ENCODE measurements at places on chromosomes 6 and 20.

DNA sequence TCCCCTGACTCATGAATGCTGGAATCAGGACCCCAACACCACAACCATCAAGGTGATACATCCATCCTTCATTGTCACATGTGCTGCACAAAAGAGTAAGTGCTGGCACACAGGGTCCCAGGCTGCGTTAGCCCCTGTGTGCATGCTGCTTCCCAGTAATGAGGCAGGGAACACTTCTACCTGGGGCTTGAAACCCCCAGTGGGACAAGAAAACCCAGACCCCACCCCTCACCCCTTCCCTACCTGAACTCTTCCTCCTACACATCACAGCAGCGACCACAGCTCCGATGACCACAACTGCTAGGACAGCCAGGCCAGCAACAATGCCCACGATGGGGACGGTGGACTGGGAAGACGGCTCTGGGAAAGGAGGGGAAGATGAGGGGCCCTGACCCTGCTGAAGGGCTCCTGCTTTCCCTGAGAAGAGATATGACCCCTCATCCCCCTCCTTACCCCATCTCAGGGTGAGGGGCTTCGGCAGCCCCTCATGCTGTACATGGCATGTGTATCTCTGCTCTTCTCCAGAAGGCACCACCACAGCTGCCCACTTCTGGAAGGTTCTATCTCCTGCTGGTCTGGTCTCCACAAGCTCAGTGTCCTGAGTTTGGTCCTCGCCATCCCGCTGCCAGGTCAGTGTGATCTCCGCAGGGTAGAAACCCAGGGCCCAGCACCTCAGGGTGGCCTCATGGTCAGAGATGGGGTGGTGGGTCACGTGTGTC lies 2.0 kb downstream of the HLA-B start:
- no peak for DNase-seq

DNA sequence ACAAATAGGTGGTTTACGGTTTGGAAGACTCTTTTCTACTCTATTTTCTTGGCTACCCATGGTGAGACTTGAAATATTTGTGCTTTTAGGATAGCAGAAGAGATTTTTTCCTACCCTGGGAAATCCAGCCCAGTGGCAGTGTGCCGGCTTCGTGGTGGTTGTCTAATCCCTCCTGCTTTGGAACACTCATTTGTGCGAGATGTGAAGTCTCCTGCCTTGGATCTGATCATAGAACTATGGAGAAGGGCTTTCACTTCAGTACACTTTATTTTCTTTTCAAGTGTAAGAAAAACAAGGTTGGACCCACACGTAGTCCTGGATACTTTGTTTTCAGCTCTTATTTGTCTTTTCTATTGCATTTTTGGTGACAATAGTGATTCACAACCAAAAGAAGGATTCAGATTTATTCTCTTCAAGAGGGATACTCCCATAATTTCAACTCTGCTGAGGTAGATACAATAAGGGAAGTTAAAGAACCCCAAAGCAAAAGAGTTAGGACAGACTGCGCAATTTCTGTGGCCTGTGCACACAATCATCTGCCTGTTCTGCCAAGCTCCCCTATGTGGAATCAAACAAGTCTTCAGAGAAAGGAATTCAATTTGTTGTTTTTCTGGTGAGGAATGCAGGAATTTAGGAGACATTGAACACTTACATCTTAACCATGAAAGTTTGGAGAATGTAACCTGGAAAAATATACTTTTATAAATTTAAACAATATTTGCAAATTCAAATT lies 413.2 kb downstream of the GJA1 start:
- DNase-seq, result no peak

DNA sequence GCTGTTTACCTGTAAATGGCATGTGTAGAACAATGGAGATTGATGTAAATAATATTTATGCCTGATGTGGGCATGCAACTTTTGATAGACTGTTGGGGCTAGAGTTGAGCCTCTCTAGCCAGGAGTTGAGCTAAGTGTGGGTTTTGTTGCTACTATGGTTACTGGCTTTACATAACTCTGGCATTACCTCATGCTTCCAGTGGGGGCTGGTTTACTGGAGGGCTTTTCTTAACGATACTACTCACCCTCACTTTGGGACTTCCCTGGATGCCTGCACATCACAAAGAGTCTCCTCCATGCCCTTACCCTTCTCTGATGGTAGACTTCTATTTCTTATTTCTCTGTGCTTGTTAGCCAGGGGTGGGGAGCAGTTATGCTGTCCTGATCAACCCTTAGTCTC lies 524.6 kb upstream of the CDH4 start:
- DNase-seq, result no peak

- DNase-seq, result no peak
These were observed 75.2 kb upstream of the CITED2 start for GRCh38 chr6:139449611-139450000.

DNA sequence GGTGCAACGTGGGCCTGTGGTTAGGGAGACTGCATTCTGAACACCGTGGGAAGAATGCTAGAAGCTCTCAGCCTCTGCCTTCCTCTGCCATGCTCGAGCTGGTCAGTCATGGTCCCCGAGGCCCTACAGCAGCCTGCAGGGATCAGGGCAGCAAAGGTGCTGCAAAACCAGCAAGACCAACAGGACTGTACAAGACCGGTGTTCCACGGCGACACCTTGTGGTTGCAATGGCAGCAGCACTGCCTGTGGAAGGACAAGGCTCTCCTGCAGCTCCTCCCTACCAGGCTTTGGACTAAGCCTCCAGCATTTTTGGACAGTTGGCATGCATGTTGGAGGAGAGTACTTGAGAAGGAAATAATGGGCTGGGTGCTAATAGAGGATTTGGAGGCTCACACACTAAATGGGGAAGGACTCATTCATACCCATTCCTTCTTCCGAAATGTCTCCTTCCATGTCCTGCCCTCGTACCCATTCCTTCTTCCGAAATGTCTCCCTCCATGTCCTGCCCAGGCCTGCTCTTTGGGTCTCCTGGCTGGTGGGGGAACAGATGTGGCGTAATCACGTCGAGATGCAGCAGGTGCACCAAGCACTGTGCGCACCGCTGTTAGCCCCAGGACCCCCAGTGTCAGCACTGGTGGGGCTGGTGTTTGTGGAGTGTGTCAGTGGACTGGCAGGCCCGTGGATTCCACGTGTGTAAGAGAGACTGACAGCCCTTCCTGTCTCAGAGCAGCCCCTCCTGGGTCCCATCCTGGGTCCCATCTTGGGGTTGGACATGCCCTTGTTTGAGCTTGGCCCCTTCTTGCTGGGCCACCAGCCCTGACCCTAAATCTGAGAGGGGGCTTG lies 18.6 kb upstream of the MYT1 start:
- no peak for DNase-seq

- DNase-seq, result no peak
These were observed 89.2 kb downstream of the RAMACL start for GRCh38 chr6:166497087-166497899.

DNA sequence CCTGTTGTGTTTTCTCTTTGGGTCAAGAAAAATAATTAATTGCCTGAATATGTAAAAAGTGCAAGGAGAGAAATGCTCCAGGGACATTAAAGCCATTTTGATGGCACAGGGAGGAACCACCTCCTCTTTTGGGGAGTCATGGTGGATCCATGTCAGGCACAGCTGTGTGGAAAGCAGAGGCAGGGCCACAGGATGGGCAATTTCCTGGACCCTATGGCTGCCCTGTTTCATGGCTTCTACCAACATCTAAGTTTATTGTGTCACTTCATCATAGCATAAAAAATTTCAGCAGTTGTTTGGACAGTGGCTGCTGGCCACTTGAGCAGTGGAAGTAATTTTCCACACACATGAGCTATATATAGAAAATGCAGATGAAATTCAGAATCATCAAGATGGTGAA lies 238.2 kb downstream of the SYNE1 start:
- DNase-seq, result no peak

DNA sequence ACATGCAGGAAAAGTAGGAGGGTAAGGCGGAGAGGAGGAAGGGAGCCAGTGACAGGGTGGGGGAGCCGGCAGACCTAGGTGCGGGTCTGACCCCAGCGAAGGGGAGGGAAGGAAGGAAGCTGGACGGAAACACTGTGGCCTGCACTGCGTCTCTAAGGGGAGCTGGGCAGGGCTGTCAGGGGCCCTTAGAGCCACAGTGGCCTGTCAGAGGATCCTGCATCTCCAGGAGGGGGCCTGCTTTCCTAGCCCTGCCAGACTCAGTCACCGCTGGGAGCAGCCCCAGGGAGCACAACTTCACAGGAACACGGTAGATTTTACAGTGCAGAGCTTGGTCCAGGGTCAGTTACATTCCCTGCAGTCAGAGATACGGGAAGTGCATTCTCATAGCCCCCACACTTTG lies 118.2 kb downstream of the PACRG start:
- no peak for DNase-seq

- DNase-seq, result no peak
These were observed 234.5 kb downstream of the LRFN2 start for GRCh38 chr6:40352527-40353170.

GRCh38 chr6:15290962-15291704 lies 45.3 kb downstream of the JARID2 start:
- DNase-seq, result no peak

- no peak for DNase-seq
These were observed 72.8 kb upstream of the ADTRP start for GRCh38 chr6:11851387-11851786.

GRCh38 chr20:46423342-46423741 lies 16.9 kb upstream of the ELMO2 start:
- DNase-seq, result no peak

DNA sequence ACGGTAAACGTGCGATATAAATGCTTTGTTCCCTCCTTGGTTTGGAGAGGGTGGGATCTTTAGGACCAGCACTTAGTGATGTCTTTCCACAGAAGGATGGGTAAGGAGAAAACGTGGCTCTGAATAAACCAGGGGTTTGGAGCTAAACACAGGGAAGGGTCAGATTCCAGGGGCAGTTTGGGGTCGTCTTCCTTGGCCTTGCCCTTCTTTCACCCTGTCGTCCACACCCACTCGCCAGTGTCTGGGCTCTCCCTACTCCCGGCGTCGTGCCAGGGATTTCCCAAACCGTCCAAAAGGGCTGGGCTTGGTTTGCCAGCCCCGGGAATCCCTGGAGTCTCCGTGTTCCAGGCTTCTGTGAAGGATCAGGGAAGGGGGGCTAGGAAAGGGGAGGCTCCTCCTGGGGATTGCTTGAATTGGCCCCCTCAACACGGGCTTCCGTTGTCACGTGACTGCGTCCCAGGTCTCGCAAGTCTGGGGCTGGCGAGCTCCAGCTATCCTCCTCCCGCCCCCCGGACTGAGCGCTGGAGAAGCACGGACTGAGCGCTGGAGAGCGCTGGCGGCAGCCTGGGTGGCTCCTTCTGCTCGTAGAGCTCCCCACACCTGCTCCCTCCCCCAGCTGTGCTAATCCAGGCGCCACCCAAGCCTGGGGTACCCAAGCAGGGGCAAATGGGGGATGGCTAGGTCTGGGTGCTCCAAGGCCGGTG lies 9.4 kb upstream of the ARMC12 start:
- no peak for DNase-seq

GRCh38 chr6:166645896-166646295 lies 18.8 kb upstream of the RPS6KA2 start:
- no peak for DNase-seq

- no peak for DNase-seq
These were observed 119.6 kb upstream of the EDN1 start for GRCh38 chr6:12170351-12171092.

DNA sequence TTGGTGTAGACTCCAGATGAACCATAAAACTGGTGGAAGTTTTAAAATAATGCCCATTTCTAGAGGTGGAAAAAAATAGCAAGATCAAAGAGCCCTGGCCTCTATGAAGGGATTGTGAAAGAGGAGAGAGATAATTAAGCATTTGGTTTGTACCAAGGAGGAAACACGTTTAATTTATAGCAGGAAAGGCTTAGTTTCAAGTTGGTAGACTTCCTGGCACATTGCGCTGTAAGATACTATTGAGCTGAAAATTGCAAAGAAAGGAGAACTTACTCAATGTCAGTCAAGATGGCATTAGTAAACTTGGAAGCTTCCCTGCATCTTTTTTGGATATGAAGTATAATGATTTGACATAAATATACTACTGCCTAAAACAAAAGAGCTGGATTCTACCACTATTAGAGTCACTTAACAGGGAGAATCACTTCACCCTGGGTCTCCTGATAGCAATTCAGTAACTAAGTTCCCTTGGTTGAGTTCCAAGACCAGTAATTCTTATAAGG lies 24.4 kb downstream of the MARCKS start:
- DNase-seq, result no peak

- DNase-seq, result no peak
These were observed 11.9 kb downstream of the PCIF1 start for GRCh38 chr20:45946149-45946970.

DNA sequence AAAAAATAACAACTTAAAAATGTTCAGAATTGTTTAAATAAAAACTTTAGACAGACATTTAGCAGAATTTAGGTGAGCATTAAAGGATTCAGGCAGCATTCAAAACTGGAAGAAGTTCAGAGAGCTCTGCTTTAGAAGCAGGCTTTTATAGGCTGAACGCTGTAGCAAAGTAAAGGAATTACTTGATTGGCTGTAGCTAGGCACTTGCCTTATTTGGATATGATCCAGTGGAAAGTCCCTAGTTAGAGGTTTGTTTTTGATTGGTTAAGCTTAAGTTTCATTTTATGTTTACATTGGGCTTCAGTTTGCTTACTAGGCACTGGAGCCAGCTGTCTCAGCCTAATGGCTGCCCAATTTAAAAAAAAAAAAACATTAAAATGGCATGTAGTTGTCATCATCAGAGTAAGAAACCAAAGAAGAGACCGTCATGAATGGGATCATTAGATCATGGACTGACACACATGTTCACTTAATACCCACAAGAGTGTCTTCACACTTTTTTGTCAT lies 65.1 kb downstream of the CBFA2T2 start:
- peak; percentile 83 for DNase-seq

GRCh38 chr6:1200081-1200408 lies 111.9 kb upstream of the FOXQ1 start:
- no peak for DNase-seq

- DNase-seq, result no peak
These were observed 43.6 kb downstream of the REPS1 start for GRCh38 chr6:138944412-138944811.

All from amniotic stem cell (primary cell).